Neural crest cell (in vitro differentiated cells): ENCODE measurements at places on chromosomes 4 and X. TPM values are rescaled to one million over a fixed set of nuclear protein-coding genes. Genes with fewer than 3 reads are reported as not detected.
A peak's percentile ranks its signal among the peaks of the same experiment; 100 is the strongest.

ATP1B4 gene
- not detected in 2 replicates for total RNA-seq

EXOC1L gene
- total RNA-seq: not detected in 2 replicates

SH3RF1 gene
- total RNA-seq: 18.6 and 21.2 TPM in 2 replicates

GRCh38 chrX:107805179-107805578, 20.5 kb upstream of the MID2 start:
- H3K27me3 ChIP-seq: no peaks in the 10 kb centered on the region
- no peak overlapping the region for H3K27ac ChIP-seq
- no peaks in the 10 kb centered on the region for H3K4me1 ChIP-seq
- no peak for DNase-seq
- H3K4me3 ChIP-seq: no peak overlapping the region

GRCh38 chr4:112840061-112840460, 203.1 kb downstream of the LARP7 start:
- H3K36me3 ChIP-seq: no peaks in the 10 kb centered on the region
- DNase-seq: no peak
- no peak overlapping the region for H3K27ac ChIP-seq
- H3K4me1 ChIP-seq: peaks cover 7% of the 10 kb centered on the region
- H3K4me3 ChIP-seq: no peak overlapping the region

DNA sequence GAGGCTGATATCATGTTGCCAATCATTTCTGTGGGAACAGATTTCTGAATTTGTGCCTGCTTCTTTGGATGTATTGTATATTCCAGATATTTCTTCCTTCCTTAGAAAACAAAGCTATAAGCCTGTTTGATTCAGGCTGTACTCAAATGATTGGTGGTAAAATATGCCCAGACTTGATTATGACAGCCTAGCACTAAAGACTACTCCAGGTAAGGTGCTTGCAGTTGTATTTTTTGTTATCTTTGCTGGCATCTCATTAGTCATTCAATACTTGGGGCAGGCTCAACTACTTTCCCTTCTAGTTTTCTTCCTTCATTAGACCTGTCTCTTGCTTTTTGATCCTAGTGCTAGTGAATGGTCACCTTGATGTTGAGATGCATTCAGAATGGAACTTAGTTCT, 90.6 kb downstream of the ZNF518B start:
- no peaks in the 10 kb centered on the region for H3K36me3 ChIP-seq
- H3K27me3 ChIP-seq: peaks cover 4% of the 10 kb centered on the region
- DNase-seq: no peak
- no peak overlapping the region for H3K4me3 ChIP-seq

GRCh38 chrX:24080704-24081103, 25.9 kb downstream of the EIF2S3 start:
- peaks cover 14% of the 10 kb centered on the region for H3K36me3 ChIP-seq
- H3K27me3 ChIP-seq: no peaks in the 10 kb centered on the region
- H3K4me1 ChIP-seq: no peaks in the 10 kb centered on the region
- DNase-seq: no peak
- no peak overlapping the region for H3K27ac ChIP-seq

DNA sequence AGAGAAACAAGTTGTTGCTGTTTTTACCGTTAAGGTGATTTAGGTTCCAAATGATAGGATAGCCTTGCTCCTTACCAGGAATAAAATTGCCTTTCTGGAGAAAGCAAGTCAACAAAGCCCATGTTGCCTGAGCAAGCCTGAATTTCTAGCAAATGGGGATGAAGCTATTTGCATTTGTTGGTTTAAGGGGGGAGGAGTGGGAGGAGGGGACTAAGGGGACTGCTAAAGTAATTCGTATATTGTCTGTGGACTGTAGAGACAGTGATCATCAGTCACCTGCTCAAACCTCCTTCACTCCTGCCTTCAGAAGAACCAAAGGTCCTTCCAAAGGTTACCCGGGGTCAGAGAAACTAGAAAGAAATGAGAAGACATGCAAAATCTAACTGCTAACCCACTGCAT, 65.8 kb downstream of the SCML2 start:
- H3K27ac ChIP-seq: no peak overlapping the region
- H3K27me3 ChIP-seq: no peaks in the 10 kb centered on the region
- DNase-seq: no peak
- H3K4me1 ChIP-seq: peaks cover 35% of the 10 kb centered on the region
- peak overlapping the region; percentile 74 for H3K4me3 ChIP-seq

GRCh38 chr4:140690093-140690492, 66.1 kb downstream of the TBC1D9 start:
- no peak for DNase-seq
- H3K27me3 ChIP-seq: no peaks in the 10 kb centered on the region
- H3K36me3 ChIP-seq: no peaks in the 10 kb centered on the region
- H3K4me3 ChIP-seq: peak overlapping the region; percentile 8
- peaks cover 14% of the 10 kb centered on the region for H3K4me1 ChIP-seq
- H3K27ac ChIP-seq: peak overlapping the region; percentile 36

DNA sequence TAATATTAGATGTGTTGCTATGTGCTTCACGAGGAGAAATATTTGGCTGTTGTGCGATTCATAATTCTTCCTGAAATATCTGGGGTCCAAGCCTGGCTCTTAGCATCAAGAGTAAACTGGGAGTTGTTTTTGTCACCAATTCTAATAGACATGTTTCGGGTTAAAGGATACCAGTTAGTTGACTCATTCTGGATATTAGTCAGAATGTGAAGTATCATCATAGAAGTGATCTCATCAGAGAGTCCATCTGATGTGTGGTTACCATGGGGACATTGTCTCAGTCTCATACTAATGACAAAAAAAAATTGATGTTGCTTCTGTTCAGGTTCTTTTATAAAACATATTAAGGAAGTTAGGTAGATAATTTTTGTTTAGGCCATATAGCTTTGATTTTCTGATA, 57.2 kb upstream of the MTMR1 start:
- H3K4me3 ChIP-seq: no peak overlapping the region
- peaks cover 11% of the 10 kb centered on the region for H3K36me3 ChIP-seq
- DNase-seq: no peak
- H3K4me1 ChIP-seq: no peaks in the 10 kb centered on the region
- no peak overlapping the region for H3K27ac ChIP-seq
- no peaks in the 10 kb centered on the region for H3K27me3 ChIP-seq

DNA sequence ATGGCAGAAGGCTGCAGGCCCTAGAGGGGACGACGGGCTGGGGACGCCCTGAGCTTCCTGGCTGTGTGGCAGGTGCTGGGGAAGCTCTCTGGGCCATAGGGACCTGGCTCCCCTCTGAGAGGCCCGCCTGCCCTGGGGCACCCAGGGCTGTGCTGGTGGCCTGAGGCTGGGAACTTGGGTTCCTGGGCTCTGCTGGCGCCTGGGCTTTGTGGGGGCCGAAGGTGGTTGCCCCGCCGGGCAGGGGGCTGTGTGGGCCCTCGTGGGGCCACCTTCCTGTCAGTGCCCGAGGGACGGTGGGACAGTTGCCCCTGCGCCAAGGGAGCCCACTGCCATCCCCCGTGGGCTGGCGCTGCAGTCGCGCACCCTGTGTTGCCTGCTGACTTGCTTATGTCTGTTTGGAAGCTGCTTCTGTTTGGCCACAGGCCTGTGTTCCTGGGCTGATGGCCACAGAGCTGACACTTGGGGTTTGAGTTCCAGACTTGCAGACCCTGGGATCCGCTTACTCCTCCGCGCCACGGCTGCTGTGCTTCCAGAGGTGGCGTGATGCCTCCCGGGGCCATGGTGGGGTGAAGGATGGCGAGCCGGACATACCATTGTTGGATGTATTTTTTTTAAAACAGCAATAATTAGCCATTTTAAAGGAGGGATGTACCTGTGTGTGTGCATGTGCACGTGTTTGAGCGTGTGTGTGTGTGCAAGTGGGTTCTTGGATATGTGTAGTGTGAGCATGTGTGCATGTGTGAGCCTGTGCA, 8.5 kb downstream of the NAT8L start:
- H3K27me3 ChIP-seq: no peaks in the 10 kb centered on the region
- H3K36me3 ChIP-seq: no peaks in the 10 kb centered on the region
- peak overlapping the region; percentile 35 for H3K4me3 ChIP-seq
- no peak overlapping the region for H3K27ac ChIP-seq
- peaks cover 25% of the 10 kb centered on the region for H3K4me1 ChIP-seq
- DNase-seq: no peak

DNA sequence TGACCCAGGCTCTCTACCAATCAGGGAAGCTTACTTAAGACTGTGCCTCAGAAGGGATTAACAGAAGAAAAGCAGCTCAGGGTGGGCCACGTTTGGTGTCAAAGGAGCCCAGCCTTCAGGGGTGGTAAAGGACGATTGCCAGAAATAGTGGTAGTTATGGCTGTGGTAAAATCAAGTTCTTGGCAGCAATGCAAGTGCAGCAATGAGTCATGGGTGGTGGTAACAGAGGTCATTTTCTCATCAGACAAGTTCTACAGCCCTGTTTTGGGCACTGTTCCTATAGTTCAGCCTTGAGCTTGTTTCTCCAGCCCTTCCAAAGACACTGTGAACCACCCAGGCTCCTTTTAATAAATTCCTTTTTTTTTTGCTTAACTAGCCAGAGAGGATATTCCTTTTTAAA, 120.3 kb downstream of the EFHC2 start:
- DNase-seq: no peak
- H3K27ac ChIP-seq: no peak overlapping the region
- H3K4me3 ChIP-seq: no peak overlapping the region
- no peaks in the 10 kb centered on the region for H3K36me3 ChIP-seq
- H3K4me1 ChIP-seq: peaks cover 6% of the 10 kb centered on the region
- no peaks in the 10 kb centered on the region for H3K27me3 ChIP-seq

ZDHHC15 gene
- total RNA-seq: 3.0 and 3.7 TPM in 2 replicates

- H3K36me3 ChIP-seq: peaks cover 5% of the 10 kb centered on the region
- H3K27me3 ChIP-seq: peaks cover 3% of the 10 kb centered on the region
- no peaks in the 10 kb centered on the region for H3K4me1 ChIP-seq
- DNase-seq: no peak
Measured at GRCh38 chr4:2300431-2301224, 38.7 kb upstream of the MXD4 start.

DNA sequence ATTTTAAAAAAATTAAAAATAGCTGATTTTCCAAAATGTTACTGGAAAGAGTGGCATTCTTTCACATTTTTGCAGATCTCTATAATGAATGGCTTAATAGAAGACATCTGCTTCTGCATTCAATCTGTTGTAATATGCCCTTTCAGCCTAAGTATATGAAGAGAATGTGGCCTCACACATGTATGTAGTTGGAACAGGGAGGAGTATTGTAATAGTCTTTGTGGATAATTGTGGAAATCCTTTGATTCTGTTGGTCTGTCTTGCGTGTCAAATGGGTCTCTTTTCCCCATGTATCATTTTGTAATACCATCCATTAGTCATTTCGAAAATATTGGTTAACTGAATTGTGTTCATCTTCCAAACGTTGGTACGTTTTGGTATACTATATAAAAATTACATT, 11.6 kb downstream of the TXLNG start:
- peaks cover 11% of the 10 kb centered on the region for H3K36me3 ChIP-seq
- no peak overlapping the region for H3K4me3 ChIP-seq
- H3K4me1 ChIP-seq: peaks cover 5% of the 10 kb centered on the region
- H3K27ac ChIP-seq: no peak overlapping the region
- H3K27me3 ChIP-seq: no peaks in the 10 kb centered on the region

DNA sequence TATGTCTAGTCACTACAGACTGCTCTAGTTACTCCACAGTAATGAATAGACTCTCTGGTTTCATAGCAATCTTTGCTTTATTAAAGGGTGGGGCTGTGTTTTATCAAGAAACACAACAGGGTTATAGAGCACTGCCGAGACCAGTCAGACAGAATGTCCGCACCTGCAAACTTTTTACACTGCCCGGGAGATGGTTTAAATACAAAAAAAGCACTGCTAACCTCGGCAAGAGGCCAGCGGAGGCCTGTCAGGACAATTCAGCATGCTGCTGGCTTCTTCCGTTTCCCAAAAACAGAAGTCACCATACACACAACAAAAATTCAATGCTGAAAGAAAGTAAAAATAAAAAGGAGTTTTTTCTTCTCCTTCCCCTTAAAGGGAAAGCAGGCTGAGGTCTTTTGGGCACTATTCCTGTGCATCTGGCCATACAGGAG, 67.4 kb downstream of the IRF2 start:
- no peak for DNase-seq
- no peak overlapping the region for H3K4me3 ChIP-seq
- peaks cover 56% of the 10 kb centered on the region for H3K4me1 ChIP-seq
- H3K27me3 ChIP-seq: no peaks in the 10 kb centered on the region
- no peak overlapping the region for H3K27ac ChIP-seq

RS1 gene
- total RNA-seq: not detected in 2 replicates

ETDA gene
- not detected in 2 replicates for total RNA-seq

DNA sequence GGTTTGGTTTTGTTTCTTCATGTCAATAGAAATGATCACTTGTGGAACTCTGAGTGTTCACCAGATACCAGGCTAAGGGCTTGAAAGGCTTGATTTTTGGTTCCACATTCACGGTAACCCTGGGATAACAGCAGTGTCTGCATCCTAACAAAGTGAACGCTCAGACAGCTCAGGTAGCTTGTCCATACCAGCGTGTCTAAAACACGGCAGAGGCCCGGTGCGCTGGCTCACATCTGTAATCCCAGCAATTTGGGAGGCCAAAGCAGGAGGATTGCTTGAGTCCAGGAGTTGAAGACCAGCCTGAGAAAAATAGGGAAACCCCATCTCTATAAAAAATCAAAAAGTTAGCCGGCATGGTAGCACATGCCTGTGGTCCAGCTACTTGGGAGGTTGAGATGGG, 49.0 kb downstream of the HTRA3 start:
- H3K36me3 ChIP-seq: no peaks in the 10 kb centered on the region
- DNase-seq: no peak
- H3K4me3 ChIP-seq: no peak overlapping the region
- no peaks in the 10 kb centered on the region for H3K27me3 ChIP-seq
- peaks cover 26% of the 10 kb centered on the region for H3K4me1 ChIP-seq
- no peak overlapping the region for H3K27ac ChIP-seq

OPHN1 gene
- 8.3 and 9.4 TPM in 2 replicates for total RNA-seq
